ENCODE measurements at places on chromosomes 13 and 19. TPM values are rescaled to one million over a fixed set of nuclear protein-coding genes. Genes with fewer than 3 reads are reported as not detected.

- H3K27me3 ChIP-seq = peaks cover 3% of the 10 kb centered on the region
- DNase-seq = no peak
- H3K4me1 ChIP-seq = peaks cover 4% of the 10 kb centered on the region
- H3K27ac ChIP-seq = no peak overlapping the region
Observed at GRCh38 chr19:35117799-35118198, 2.2 kb downstream of the FXYD3 start.

Gene LILRA2
- 0.22 TPM for total RNA-seq

GRCh38 chr13:114071410-114071809 is 61.0 kb downstream of the RASA3 start:
- peaks cover 36% of the 10 kb centered on the region for H3K4me1 ChIP-seq
- H3K27ac ChIP-seq = peak overlapping the region; percentile 73
- no peak for DNase-seq
- peaks cover 47% of the 10 kb centered on the region for H3K36me3 ChIP-seq

GRCh38 chr13:29703421-29703820 is 107.9 kb upstream of the SLC7A1 start:
- no peaks in the 10 kb centered on the region for H3K4me1 ChIP-seq
- H3K27me3 ChIP-seq = peaks cover 26% of the 10 kb centered on the region
- H3K36me3 ChIP-seq = no peaks in the 10 kb centered on the region
- H3K4me3 ChIP-seq = no peak overlapping the region
- DNase-seq = no peak
- H3K27ac ChIP-seq = no peak overlapping the region

Gene PRR20B
- total RNA-seq = not detected

- H3K27ac ChIP-seq = no peak overlapping the region
- H3K27me3 ChIP-seq = peaks cover 52% of the 10 kb centered on the region
- H3K4me3 ChIP-seq = no peak overlapping the region
- DNase-seq = no peak
- no peaks in the 10 kb centered on the region for H3K36me3 ChIP-seq
Observed at GRCh38 chr13:112072534-112073244, 5.7 kb downstream of the SOX1 start.

Gene KLK12
- not detected for total RNA-seq

Gene ERFL
- total RNA-seq = 1.1 TPM

DNA sequence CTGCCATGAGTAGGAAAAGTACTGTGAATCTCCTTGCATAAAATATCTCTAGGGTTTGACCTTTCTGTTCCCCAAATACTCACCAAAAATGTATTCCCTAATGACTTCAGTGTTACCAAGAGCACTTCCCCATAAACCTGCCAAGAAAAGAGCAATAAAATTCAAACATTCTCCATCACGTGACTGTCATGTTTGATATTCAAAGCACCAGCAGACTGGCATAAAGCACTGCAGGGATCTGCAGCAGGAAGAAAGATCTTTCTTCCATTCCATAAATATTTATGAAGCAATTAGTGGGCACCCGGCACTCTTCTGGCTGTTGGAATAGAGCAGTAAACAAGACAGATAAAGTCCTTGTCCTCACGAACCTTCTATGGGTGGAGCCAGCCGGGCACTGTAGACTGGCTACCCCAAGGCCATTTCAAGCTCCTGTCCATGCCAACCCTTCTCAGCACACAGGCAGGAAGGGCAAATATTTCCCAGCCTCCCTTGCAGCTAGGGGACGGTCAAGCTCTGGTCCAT is 20.3 kb downstream of the PLA2G4C start:
- no peak overlapping the region for H3K4me3 ChIP-seq
- no peak for DNase-seq

- DNase-seq = no peak
- H3K4me3 ChIP-seq = no peak overlapping the region
- H3K27me3 ChIP-seq = no peaks in the 10 kb centered on the region
- peaks cover 17% of the 10 kb centered on the region for H3K36me3 ChIP-seq
Observed at GRCh38 chr13:42279986-42280385, 8.0 kb downstream of the AKAP11 start.

DNA sequence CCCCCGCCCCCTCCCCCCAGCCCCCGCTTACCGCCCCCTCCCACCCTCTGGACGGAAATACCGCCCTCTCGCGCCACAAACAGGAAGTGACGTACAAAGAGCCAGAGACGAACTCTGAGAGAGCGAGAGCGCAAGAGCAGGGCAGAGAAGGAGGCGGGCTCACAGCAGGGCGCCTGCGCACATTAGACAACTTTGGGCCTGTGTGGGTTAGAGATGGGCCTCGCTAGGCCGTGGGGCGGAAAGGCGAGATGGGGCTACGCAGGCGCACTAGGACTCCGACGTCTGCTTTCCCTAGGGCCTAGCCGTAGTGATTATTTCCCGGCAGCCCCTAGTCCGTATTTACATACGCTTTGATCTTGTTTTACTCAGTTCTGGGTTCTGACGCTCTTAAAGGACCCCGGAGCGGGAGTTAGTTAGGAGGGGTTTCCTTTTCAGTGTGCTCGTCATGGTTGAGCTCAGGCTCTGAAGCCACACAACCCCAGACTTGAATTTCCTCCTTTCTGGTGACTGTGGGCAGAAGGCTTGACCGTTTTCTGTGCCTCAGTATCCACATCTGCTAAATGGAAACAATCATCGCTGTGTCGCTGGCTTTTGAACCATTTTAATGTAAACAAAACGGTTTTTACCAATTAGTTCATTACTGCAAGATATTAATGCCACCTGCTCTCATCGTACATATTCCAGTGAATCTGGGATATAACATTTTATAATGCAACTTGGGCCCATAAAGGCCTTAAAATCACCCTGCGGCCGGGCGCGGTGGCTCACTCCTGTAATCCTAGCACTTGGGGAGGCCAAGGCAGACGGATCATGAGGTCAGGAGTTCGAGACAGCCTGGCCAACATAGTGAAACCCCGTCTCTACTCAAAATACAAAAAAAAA is 449 bp upstream of the AKT2 start:
- DNase-seq = peak; percentile 92
- peaks cover 12% of the 10 kb centered on the region for H3K36me3 ChIP-seq
- peak overlapping the region; percentile 82 for H3K4me3 ChIP-seq
- H3K4me1 ChIP-seq = peaks cover 56% of the 10 kb centered on the region
- H3K27me3 ChIP-seq = no peaks in the 10 kb centered on the region

Gene TJP3
- 0.86 TPM for total RNA-seq

- no peak overlapping the region for H3K27ac ChIP-seq
- DNase-seq = no peak
- peaks cover 12% of the 10 kb centered on the region for H3K27me3 ChIP-seq
- H3K4me3 ChIP-seq = no peak overlapping the region
- no peaks in the 10 kb centered on the region for H3K36me3 ChIP-seq
- peaks cover 22% of the 10 kb centered on the region for H3K4me1 ChIP-seq
Observed at GRCh38 chr19:7734220-7735203, 2.6 kb upstream of the CLEC4G start.

- H3K36me3 ChIP-seq = no peaks in the 10 kb centered on the region
- no peak overlapping the region for H3K4me3 ChIP-seq
- no peak for DNase-seq
- no peaks in the 10 kb centered on the region for H3K27me3 ChIP-seq
- no peak overlapping the region for H3K27ac ChIP-seq
- no peaks in the 10 kb centered on the region for H3K4me1 ChIP-seq
Observed at GRCh38 chr13:84873951-84874350, 925.3 kb downstream of the SLITRK6 start.

GRCh38 chr19:35307931-35308330 is 16.0 kb downstream of the MAG start:
- no peaks in the 10 kb centered on the region for H3K27me3 ChIP-seq
- peak overlapping the region; percentile 4 for H3K27ac ChIP-seq
- no peak for DNase-seq
- H3K4me1 ChIP-seq = peaks cover 60% of the 10 kb centered on the region

Gene CBLC
- total RNA-seq = not detected

Gene FLT1
- total RNA-seq = 0.46 TPM

Gene ELSPBP1
- total RNA-seq = not detected

Gene LMTK3
- total RNA-seq = 0.66 TPM

DNA sequence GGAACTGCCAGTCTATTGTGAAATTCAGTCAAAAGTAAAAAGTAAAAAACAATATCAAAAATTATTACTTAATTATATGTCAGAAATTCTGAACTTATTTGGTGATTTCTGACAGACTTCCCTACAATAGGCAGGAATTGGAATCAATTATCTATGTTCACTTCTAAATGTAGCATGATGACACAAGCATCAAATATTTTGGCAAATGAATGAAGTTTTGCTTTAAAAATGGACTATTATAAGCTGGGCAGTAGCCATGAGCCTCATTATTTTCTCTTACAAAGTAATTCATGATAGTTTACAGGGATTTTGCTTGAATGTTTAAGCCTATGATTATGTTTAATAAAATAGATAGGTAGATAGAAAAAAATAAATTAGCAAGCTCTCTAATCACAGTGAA is 582.6 kb downstream of the SLITRK6 start:
- no peaks in the 10 kb centered on the region for H3K4me1 ChIP-seq
- no peak overlapping the region for H3K4me3 ChIP-seq
- no peaks in the 10 kb centered on the region for H3K36me3 ChIP-seq
- no peak overlapping the region for H3K27ac ChIP-seq
- no peak for DNase-seq
- H3K27me3 ChIP-seq = no peaks in the 10 kb centered on the region

GRCh38 chr13:95434111-95434510 is 118.4 kb upstream of the CLDN10 start:
- no peak for DNase-seq
- no peak overlapping the region for H3K27ac ChIP-seq
- H3K4me3 ChIP-seq = no peak overlapping the region
- no peaks in the 10 kb centered on the region for H3K36me3 ChIP-seq

DNA sequence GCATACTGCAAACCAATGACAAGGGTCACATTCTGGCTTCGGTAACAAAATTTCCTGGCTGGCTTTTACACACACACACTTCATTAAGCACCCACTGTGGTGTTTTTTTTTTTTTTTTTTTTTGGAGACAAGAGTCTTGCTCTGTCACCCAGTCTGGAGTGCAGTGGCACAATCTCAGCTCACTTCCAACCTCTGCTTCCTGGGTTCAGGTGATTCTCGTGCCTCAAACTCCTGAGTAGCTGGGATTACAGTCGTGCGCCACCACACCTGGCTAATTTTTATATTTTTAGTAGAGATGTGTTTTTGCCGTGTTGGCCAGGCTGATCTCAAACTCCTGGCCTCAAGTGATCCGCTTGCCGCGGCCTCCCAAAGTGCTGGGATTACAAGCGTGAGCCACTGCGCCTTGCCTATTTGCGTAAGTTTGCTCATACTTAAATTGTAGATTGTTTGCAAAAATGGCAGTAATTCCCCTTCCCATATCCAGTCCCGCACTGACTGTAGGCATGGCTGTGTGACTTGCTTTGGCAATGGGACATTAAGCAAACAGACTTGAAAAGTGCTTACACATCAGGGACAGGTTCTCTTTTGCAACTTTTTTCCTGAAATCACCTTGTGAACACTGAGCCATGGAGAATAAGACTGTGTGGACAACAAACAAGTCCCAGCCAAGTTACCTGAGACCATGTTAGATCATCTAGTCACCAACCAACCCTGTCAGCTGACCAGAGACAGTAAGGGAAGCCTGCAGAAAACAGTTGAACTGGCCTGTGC is 42.1 kb upstream of the EBPL start:
- H3K27me3 ChIP-seq = no peaks in the 10 kb centered on the region
- peaks cover 26% of the 10 kb centered on the region for H3K36me3 ChIP-seq
- no peak for DNase-seq

DNA sequence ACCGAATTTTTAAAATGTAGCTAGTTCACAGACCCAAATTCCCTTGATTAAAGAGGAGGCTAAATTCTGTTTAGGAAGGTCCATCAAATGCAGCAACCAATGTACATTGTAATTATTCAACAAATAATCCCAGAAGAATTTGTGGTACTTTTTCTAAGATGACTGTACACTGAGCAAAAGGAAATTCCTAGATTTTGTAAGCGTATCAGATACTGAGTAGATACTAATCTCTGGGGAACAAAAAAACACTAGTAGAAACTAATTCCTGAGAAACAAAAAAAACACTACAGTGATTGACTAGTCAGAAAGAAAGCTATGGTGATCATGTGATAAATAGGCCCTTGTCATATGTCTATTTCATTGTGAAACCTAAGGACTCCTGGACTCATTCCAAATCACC is 246.1 kb downstream of the PCDH17 start:
- no peak overlapping the region for H3K27ac ChIP-seq
- H3K36me3 ChIP-seq = no peaks in the 10 kb centered on the region
- H3K4me3 ChIP-seq = no peak overlapping the region
- no peaks in the 10 kb centered on the region for H3K27me3 ChIP-seq

- no peak overlapping the region for H3K4me3 ChIP-seq
- H3K27ac ChIP-seq = no peak overlapping the region
- H3K4me1 ChIP-seq = no peaks in the 10 kb centered on the region
Observed at GRCh38 chr19:10817291-10818038, 18.5 kb downstream of the TMED1 start.

GRCh38 chr19:52716522-52716921 is 18.3 kb downstream of the ZNF611 start:
- peaks cover 6% of the 10 kb centered on the region for H3K4me1 ChIP-seq
- DNase-seq = no peak
- H3K27me3 ChIP-seq = no peaks in the 10 kb centered on the region
- H3K27ac ChIP-seq = no peak overlapping the region
- H3K36me3 ChIP-seq = peaks cover 76% of the 10 kb centered on the region

Gene ZNF729
- total RNA-seq = not detected

Gene FCER2
- total RNA-seq = 191 TPM

DNA sequence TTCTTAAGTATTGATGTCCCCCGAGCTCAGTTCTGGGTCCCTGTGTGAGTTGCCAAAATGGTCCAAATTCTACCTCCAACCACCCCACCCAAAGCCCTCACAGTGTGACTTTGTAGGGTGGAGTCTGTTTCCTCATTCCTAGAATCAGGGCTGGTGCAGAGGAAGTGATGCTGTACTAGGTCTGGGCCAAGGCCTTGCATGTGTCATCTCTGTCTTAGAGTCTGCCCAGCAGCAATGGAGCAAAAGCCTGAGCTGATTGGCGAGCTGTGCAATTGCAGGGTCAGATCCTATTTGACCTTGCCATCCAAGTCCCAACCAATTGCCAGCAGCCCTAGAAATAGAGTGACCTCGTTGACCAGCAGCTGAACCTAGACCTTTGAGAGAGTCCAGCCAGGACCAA is 97.0 kb upstream of the ANKRD10 start:
- H3K4me3 ChIP-seq = no peak overlapping the region
- DNase-seq = no peak

DNA sequence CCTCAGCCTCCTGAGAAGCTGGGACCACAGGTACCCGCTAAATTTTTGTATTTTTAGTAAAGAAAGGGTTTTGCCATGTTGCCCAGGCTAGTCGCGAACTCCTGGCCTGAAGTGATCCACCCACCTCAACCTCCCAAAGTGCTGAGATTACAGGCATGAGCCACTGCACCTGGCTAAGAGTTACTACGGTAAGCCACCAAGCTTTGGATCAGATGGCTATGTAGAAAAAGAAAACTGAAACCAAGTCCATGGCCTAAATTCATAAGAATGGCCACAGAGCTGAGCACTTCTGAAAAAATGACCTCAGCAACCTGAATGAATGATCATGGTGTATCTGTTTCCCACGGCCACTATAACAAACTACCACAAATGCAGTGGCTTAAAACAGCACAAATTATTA is 9.4 kb downstream of the OPA3 start:
- no peak overlapping the region for H3K27ac ChIP-seq
- H3K36me3 ChIP-seq = peaks cover 2% of the 10 kb centered on the region
- no peak for DNase-seq
- no peak overlapping the region for H3K4me3 ChIP-seq
- peaks cover under 1% of the 10 kb centered on the region for H3K4me1 ChIP-seq

Gene PPP1R12C
- 115 TPM for total RNA-seq

Measured in activated B cell treated with CpG ODN at 0.5 μM for 24 hours (primary cell).